ENCODE measurements at places on chromosomes 12 and 14. TPM values are rescaled to one million over a fixed set of nuclear protein-coding genes. Genes with fewer than 3 reads are reported as not detected.

Gene ASIC1
- total RNA-seq = 4.5 TPM

Gene PZP
- 0.18 TPM for total RNA-seq

Gene SYCP3
- total RNA-seq = not detected

Gene ETFBKMT
- 2.2 TPM for total RNA-seq

Gene KRT2
- not detected for total RNA-seq

Gene AQP5
- 2.7 TPM for total RNA-seq

Gene LGR5
- total RNA-seq = 0.55 TPM

Gene OTX2
- total RNA-seq = 30.1 TPM

Gene NUP37
- total RNA-seq = 58.4 TPM

Gene DIO2
- 0.04 TPM for total RNA-seq

Gene SPTSSA
- 24.5 TPM for total RNA-seq

Gene LRP1-AS
- not detected for total RNA-seq

Gene KRT8
- total RNA-seq = 429 TPM

Gene NACA
- total RNA-seq = 1,052 TPM

Gene VASH1
- 10.9 TPM for total RNA-seq

Gene ESR2
- 0.50 TPM for total RNA-seq

Gene PTPRQ
- total RNA-seq = not detected

Gene SERPINA5
- total RNA-seq = 2.2 TPM

Gene CNTN1
- total RNA-seq = 16.9 TPM

Gene RPGRIP1
- total RNA-seq = 0.41 TPM

Gene SERPINA6
- total RNA-seq = 0.15 TPM

Gene SOX5
- 3.6 TPM for total RNA-seq

Gene KRT5
- total RNA-seq = not detected

Gene METAP2
- total RNA-seq = 107 TPM

Gene E2F7
- total RNA-seq = 19.8 TPM

Gene PTPN21
- 9.4 TPM for total RNA-seq

Gene LIN52
- 10.3 TPM for total RNA-seq

Gene GRIP1
- 22.5 TPM for total RNA-seq

Gene TBX5
- total RNA-seq = 0.21 TPM

Gene DPF3
- 0.31 TPM for total RNA-seq

Gene KLHL33
- total RNA-seq = 0.17 TPM

Gene IFI27
- total RNA-seq = 3.2 TPM

Gene SELPLG
- 0.46 TPM for total RNA-seq

Gene PLEKHD1
- 1.0 TPM for total RNA-seq

Gene SLC6A13
- 0.37 TPM for total RNA-seq

Gene DHRS4L2
- total RNA-seq = 10.2 TPM

Gene GUCY2C
- 3.4 TPM for total RNA-seq

Gene POU6F1
- total RNA-seq = 14.5 TPM

Gene KTN1
- total RNA-seq = 125 TPM

Gene LRP1
- 112 TPM for total RNA-seq

Gene PTHLH
- not detected for total RNA-seq

Gene SYT1
- total RNA-seq = 34.7 TPM

Gene GPX2
- 1.0 TPM for total RNA-seq

Gene SDR39U1
- 56.7 TPM for total RNA-seq

Measured in WTC11 (cell line).